ENCODE measurements at places on chromosomes 3 and 15.

DNA sequence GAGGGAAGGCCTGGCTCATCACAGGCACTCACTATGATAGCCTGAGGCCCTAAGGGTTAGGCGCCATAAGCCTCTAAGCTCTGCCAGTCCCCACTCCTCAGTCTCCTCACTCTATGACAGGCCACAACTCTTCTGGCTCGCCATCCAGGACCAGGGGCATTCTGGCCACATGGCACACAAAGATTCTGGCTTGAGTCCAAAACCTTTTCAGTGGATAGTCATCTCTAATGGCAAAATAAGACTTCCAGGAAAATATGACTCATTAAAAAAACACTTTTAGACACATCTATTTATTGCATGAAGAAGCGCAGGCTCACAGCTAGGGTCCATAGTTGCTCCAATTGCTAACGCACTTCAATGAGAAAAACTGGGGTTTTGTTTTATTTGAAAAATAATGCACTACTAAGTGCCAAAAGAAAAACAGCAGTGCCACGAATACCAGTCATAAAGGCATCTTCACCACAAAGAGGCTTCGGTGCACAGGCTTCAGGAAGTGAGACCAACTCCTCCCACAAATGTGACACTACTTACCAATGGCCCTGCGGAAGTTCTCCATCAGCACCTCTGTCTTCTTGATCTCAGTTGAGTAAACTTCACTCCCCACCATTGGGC lies 11.1 kb downstream of the RUVBL1 start:
- DNase-seq: no peak

DNA sequence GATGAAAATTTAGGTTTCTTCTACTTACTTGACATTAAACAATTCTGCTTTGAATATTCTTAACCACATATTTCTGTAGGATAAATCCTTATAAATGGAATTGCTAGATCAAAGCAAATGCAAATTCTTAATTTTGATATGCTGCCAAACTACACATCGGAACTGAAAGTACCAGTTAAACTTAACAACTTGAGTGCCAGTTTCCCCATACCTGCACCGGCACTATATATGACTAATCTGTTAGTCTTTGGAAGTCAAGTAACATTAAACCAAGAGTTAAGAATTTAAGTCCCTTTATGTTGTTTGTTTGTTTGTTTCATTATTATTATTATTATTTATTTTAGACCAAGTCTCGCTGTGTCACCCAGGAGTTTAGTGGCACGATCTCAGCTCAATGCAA lies 103.9 kb upstream of the AKAP13 start:
- DNase-seq: no peak

DNA sequence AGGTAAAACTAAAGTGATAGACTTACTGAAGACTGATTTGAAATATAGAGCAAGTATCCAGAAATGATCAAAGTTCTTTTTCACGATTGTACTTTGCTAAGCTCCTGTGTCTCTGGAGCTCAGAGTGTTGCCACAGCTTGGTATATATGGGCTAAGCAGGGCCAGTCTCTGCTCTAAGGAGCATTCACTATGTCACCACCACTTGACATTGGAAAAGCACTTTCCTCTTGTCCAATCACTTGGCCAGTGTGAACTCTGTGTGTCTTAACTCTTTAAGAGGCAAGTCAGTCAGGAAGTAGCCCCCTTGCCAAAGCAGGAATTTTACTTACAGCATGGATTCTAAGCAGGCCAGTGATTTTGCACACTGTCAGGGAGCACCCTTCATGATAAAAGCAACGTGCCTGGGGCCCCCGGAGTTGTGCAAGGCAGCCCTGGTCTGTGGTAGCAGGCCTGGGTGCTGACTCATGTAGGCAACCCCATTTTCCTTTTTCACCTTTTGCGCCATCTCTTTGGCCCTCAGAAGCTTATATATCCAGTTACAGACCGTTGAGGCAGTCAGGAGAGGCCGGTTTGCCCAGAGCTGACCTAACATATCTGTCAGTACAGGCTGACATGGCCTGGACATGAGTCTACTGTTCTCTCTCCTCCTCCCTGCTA lies 73.0 kb downstream of the HCN4 start:
- DNase-seq: peak; percentile 75

DNA sequence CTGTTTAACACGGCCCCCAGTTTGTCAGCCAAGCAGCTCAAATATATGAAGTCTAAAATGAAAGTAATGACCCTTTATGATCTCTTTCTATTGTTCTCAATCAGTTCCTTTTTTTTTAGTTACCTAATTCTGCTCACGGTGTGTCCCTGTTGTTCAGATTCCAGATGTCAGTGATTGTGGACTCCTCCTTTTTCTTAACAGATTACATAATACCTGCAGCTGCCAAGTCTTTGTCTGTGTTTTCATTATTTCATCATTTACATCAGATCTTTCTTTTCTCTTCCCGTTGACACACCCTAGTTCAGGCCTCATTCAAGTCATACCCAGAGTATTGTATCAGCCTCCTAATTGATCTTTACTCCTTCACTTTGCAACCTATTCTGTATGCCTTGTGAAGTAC lies 56.1 kb upstream of the SKIL start:
- peak; percentile 58 for DNase-seq

DNA sequence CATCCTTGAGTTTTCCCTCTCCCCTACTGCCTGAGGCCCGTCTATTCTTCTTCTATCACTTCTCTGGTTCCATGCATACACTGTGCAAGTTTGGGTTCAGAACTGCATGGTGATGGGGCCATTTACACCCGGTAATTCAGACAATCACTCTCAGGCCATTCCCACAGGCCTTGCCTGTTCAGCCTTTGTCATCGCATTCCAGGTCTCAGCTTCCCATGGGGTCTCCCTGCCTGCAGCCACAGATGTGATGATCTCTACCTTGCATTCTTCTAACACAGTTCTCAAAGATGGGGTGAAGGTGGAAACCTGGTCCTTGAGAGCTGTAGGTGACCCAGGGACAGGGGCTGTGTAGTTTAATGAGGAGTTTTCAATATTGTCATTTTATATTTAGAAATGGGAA lies 209.2 kb upstream of the TOPAZ1 start:
- DNase-seq: no peak

DNA sequence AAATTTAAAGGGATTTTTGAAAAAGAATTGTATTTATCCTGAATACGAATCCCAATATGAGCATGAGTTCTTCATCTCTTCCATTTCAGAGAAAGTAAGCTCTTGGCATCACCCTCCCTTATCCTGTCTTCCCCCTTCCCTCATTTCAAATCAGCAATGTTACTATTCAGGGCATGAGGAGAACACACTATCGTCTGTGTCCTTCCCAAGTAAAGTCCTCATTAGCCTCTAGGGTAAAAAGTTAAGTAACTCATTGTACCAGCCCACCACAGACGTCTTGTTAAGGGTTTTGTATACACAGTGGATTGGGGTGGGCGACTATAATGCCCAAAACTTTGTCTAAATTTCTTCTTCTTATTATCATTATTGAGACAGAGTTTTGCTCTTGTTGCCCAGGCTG lies 14.8 kb downstream of the ARL6IP5 start:
- no peak for DNase-seq

- DNase-seq: no peak
Observed at GRCh38 chr3:87796137-87796842, 262.5 kb downstream of the CGGBP1 start.

GRCh38 chr3:73026111-73026759 lies 29.6 kb downstream of the PPP4R2 start:
- DNase-seq: no peak

- DNase-seq: no peak
Observed at GRCh38 chr3:105767216-105767615, 101.6 kb downstream of the CBLB start.

DNA sequence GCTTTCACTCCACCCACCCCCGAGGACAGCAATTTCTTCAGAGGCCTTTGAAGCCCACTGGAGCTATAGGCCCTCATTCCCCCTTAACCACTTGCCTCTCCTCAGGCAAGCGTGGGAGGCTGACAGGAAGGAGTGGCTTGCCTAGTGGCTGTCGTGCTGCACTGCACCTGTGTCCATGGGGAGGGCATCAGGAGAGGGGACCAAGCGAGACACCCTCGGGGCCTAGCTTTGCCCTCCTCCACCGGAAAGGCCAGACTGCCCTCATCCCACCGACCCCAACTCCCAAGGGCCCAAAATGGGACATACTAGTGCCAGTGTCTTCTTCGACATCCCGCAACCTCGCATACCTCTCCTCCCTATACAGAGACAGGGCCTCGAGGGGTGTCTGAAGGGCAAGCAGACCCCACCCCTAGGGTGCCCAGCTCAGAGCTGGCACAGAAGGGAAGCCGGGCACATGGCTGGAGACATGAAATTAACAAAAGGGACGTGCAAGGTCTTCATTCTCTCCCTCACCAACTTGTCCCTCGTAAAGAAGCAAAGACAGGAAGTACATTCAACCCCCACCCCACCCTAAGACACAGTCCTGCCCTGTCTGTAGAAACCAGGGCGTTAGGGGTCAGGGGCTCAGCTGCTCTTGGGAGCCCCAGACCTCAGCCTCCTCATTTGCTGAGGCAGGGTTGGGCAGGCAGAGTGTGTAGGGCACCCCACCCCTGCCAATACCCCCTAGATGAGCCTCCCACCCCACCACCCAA lies 24.3 kb downstream of the VIPR1 start:
- DNase-seq: peak; percentile 19

GRCh38 chr15:67172172-67172571 lies 82.3 kb downstream of the AAGAB start:
- no peak for DNase-seq

DNA sequence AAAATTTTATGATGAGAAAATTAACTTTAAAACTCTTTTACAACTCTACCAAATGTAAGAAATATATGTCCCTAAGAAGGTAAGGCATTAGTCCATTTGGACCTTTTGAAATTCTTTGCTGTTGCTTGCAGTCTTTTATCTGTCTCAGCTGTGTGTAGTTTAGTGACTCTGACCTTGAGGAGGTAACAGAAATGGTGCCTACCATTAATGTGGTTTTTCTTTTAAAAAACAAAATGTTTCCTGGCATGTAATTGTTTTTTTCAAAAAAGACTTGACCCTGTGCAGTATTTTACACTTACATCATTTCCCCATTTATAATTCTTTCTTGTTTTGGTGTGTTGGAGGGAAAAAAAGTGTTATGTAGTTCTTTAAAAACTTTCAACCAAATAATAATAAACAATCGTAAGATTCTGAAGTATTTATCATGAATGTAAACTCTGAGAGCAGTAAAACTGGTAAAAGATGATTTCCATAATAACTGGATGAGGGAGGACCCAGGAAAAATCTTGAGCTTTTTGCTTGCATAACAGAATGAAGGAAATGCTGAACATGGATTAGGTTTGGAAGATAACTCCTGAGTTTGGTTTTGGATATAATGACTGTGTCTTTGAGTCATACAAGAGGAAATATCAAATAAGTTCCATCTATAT lies 225.1 kb downstream of the CHST2 start:
- DNase-seq: no peak

DNA sequence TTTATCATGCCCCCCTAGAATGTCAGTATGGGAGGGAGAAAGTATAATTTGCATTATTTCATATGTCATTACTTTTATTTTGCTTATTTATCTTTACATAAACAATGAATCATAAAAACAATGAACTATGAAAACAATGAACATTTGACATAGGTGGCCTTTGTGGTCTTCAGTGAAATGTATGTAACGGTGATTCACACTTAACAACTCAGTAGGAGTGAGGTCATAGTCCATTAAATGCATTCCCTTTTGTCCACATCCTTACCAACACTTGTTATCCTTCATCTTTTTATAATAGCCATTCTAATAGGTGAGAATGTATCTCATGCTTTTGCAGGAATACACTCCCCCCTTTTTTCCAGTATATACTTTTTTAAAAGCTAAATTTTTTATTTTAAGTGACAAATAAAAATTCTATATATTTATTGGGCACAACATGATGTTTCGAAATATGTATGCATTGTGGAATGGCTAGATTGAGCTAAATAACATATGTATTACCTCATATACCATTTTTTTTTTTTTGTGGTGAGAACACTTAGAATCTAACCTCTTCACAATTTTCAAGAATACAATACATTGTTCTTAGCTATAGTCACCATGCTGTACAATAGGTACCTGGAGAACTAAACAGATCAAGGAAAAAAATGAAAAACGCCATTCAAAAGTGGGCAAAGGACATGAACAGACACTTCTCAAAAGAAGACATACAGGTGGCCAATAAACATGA lies 189.5 kb downstream of the WDR72 start:
- DNase-seq: no peak

GRCh38 chr3:88988906-88989305 lies 118.5 kb upstream of the EPHA3 start:
- no peak for DNase-seq

DNA sequence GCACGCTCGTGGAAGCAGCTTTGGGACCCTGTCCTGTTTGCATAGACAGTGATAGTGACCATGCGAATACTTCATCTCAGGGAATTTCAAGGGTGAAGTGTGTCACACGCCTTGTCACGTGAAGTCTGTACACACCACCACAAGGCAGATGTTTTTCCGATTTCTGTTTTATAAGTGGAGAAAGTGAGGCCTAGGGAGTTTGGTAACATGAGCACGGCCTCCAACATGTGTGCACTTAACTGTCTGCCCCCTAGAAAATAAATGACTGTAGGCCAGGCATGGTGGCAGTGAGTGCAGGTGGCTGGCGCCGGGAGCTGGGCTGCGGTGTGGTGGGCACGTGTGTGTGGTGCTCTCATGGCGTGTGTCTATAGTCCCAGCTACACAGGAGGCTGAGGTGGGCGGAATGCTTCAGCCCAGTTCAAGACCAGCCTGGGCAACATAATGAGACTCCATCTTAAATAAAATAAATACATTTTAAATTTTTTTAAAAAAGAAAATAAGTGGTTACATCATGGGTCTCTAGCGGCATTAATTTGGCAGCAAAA lies 42.0 kb downstream of the WHAMM start:
- DNase-seq: no peak

DNA sequence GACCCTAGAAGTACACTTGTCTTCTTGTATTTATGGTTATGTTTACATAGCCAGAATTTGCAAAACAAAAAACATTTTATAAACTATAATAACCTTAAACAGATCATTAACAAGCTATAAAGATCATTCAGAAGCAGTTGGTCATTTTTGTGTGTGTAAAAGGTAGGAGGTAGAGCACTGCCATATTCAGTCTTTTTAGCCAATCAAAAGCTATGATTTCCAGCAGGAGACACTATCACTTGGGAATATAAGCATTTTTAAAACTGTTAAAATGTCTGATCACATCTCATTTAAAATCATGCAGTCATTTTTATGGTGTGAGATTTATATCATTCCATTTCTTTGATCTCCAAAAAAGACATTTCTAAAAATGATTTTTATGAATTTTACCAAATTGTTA lies 42.6 kb upstream of the ATP2C1 start:
- no peak for DNase-seq

DNA sequence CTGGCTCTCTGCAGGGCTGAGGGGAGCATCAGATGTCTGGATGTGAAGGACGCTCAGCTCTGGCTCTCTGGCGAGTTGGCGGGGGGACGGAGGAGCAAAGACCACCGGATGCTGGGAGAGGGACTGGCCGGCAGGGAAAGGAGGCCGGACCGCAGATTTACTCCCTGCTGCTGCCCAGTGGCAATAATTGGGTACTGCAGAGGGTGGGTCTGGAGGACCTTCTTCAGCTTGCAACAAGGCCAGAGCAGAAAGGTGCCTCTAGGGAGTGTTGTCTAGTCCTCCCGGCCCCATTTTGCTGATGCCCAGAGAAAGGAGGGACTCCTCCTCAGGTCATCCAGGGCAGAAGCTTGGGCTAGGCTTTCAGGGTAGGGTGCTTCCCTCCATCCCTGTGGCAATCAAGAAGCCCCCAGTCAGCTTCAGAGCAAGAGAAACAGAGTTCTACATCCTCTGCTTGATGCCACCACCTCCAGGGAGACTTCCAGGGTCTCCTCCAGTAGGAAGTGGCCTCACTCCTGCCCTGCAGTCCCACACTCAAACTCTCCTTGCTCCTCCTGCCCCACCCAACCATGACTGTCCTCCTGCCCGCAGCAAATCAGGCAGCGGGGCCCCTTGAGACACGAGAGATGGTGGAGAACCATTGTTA lies 20.3 kb upstream of the CSPG4 start:
- no peak for DNase-seq
